ENCODE measurements at places on chromosomes 16 and 17.

DNA sequence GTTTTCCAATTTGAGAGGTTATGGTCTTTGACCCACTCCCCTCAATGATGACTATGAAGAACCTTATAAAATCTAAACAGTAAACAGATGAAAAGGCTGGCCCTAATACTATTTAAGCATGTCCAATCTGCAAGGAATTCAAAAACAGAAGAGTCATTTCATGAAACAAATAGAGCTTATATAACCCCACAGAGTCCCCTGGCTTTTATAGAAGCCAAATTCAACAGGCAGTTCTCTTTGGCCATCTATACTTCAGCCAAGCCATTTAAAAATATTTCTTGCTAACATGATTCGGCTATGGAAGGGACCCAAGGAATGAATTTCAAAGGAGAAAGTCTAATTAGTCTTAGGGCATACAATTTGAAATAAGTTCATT is 43.4 kb downstream of the SPOP start:
- DNase-seq, result no peak

- no peak for DNase-seq
These were observed 82.5 kb downstream of the C17orf67 start for GRCh38 chr17:56751145-56751738.

GRCh38 chr17:74785981-74786360 is 9.8 kb upstream of the NAT9 start:
- no peak for DNase-seq

- peak; percentile 78 for DNase-seq
These were observed at the start of gene SARM1 for GRCh38 chr17:28371245-28372202. TSS of gene SARM1 (plus strand) at chr17:28371694. CDS start at chr17:28372033, 339 bp downstream.

DNA sequence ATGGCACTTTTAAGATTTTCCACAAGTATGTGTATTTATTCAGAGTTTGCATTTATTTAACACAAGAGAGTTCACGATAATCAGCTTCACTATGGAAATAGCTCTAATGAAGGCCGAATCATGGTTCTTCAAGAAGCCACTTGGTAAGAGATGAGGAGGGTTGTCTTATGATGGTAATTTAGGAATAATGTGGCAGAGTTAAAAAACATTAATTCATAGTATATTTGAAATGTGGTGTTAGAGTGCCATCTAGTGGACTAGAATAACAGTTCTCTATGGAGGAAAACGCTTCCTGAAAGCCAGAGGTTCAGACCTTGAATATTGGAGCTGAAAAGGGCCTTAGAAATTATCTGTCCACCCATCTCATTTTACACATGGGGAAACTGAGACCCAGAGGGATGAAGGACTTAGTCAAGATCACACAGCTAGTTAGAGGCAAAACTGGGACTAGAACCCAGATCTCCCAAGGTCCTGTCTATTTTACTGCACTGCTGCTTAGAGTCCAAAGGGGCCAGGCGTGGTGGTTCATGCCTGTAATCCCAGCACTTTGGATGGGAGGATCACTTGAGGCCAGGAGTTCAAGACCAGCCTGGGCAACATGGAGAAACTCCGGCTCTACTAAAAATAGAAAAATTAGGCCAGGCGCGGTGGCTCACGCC is 33.8 kb upstream of the KPNB1 start:
- peak; percentile 43 for DNase-seq

DNA sequence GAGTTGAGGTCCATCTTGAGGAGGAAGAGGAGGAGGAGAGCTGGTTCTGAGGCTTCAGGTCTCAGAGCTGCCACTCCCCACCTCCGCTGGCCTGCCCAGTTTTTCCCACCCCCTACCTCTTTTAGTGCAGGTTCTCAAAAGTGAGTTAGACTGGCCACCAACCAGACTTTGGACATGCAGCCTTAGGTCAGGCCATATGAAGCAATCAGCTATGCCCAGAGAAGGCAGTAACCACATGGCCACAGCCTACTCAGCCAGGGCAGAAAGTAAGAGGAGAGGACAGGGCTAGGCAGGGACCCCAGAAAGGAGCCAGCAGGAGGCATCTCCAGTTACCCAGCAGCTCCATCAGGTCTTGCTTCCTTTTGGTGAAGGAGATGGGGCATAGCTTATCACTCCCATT is 9.0 kb downstream of the MYO15A start:
- DNase-seq, result no peak

GRCh38 chr17:7019367-7019766 is 3.5 kb upstream of the BCL6B start:
- no peak for DNase-seq

DNA sequence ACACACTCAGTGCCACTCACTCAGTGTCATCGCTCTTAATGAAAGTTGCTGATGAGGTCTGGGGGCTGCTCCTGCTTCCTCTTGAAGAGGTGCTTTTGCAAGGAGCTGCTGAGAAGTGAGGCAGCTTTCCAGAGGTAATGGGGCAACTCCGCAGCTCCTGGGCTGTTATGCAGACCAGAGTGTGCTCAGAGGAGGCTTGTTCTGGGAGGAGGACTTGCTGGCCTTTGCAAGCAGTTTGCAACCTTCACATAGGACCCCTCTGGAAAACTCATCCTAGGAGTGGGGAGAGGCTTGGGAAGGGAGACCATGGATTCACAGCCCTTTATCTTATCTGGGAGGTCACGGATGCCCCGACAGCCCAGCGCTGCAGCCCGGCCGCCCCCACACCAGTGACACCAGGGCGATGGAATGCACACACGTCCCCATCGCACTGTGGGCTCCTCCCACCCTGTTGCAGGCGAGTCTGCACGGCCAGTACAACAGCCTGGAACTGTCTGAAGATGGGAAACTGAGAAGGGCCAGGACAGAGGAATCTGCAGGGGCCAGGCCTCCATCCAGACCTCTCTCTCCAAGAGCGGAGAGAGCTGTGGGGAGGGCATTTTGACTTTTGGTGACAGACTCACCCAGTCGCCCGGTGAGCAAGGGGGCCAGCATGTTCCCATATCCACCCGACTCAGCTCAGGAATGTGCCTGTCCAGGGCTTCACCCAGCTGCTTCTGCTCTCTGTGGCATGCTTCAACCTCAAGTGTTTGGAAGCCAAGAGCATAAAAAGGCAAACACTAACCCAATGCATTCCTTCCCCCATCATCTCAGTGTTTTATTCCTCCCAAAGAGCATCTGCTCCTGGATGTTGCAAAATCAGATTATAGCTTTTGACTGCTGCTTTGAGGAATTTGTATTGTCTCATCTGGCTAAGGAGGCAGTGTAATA is 78.6 kb upstream of the ZNF469 start:
- DNase-seq, result no peak

- DNase-seq, result no peak
These were observed 63.2 kb downstream of the ENGASE start for GRCh38 chr17:79137789-79138165.

- no peak for DNase-seq
These were observed 12.7 kb downstream of the HIC1 start for GRCh38 chr17:2067608-2068024.

DNA sequence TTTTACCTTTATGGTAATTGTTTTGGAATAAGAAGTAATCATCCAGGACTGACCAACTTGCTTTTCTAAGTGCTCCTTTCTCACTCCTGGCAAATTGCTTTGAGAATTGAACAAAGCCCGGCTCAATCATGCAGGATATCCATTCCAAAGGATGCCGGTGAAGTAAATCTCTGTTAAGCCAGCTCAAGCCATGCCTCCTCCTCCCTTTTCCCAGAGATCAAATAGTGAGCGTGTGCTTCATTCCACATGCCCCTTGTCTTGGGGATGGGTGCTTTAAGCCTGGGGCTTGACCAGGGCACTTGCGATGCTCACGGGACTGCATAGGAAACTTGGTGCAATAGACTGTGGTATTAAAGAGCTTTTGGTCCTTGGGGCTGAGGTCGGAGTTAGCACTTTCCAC is 90.7 kb downstream of the UTP18 start:
- no peak for DNase-seq

DNA sequence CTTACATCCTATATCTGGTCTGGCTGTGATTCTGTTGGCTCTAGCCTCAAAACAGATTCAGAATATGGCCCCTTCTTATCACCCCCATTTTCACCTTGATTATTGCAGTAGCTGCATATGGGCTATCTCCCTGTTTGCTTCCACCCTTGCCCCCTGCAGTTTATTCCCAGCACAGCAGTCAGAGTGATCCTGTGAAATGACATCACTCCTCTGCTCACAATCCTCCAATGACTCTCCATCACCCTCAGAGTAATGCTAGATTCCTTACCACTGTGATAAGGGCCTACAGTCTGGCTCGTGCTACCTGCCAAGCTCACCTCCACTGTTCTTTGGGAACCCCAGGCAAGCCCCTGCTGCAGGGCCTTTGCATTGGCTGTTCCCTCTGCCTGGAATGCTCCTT is 92.5 kb downstream of the ASIC2 start:
- DNase-seq, result no peak

DNA sequence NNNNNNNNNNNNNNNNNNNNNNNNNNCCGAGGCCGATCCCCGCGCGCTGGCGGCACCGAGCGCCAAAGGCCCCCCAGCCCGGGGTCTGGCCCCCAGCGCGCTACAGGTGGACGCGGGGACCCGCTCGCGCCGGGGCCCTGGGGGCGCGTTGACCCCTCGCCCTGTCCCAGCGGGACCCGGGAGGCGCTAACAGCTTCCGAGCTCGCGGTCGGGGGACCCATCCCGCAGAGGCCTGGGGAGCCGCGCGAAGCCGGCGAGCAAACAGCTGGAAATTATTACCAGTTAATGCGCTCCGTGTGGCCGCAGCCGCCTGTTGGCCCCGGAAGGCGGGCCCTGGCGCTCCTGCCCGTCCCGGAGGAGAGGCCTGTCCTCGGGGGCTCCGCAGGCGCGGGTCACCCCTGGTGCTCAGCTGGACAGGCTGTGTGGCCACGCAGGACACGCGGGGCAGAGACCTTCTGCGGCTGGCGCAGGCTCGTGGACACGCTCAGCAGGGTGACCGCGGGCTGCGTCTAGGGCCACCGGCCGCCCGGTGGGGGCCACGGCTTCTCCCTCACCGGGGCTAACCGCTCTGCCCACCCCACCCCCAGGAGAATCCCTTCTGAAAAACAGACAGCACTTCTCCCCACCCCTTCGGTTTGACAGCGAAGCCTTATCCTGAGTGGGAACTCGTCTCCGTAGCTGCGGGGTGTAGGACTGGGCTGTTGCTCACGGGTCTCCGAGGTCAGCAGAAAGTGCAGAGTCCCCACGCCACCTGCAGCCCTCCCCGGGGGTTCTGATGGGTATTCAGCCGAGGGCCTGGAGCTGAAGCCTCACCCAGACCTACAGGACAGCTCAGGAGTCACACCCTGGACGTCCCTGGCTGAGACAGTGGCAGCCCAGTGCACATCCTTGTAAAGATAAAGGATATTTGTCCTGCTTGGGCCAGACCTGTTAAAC is 138.7 kb upstream of the RPH3AL start:
- DNase-seq, result peak; percentile 45

GRCh38 chr17:77345260-77345910 is 204.6 kb downstream of the SEC14L1 start:
- DNase-seq, result no peak

DNA sequence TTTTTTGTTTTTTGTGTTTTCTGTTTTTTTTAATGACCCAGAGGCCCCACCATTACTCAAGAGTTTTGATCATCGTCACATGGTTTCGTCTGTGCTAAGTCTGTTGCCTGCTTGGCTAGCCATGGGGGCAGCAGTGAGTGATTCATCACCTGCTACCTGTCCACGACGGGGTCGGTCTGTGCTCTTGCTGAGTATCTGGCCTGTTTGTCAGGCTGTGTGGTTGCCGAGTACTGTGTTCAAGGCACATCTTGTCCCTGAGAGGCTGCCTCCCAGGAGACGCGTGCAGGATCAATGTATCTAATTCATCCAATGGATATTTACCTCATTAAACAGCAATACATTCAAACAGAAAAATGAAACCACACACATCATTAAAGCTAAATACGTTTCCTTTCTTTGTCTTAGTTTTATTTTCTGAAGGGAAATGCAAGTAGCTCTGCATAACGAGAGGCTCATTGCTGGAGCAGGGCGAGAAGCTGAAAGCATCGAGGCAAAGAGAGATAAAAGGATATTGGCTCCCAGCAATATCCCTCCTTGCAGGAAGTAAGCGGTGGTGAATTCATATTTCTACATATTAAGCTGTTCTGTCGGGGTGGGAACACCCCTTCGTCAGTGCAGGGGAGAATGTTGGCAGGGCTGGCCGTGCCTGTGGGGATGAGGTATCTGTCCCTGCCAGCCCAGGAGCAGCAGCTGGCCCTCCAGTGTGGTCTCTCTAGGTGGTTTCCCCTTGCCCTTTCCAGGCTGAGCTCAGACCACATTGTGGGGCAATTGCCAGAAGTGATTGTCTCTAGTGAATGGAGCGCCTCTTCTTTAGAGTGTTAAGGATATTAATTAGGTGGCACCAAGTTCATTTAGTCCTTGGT is 166.2 kb upstream of the ASIC2 start:
- DNase-seq, result no peak

DNA sequence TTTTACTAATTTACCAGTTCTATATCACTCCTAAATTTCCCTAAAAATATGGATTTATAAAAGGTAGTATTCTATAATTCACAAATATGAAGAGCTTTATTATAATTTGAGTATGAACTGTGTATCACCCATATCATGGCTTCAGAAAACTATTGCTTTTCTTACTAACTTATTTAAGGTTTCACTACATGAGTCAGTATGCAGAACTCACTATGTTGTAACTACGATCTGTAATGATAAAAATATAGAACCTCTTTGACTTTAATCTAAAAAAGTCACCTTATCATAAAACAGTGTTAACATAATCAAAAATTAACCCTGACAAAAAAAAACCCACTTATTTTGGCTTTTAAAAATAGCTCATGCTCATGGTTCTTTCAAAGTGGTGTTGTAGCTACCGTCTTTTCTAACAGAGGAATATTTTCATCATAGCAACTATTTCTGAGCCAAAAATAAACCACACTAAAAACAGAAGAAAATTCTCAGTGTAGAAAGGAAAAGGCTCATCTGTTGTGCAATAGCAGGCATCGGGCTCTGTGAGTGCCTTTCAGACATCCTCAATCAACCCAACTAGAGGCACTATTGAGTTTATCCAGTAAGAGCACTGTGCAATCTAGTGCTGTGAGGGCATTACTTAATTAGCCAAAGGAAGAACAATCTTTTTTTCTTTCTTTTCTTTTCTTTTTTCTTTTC is 42.1 kb downstream of the ITGAM start:
- no peak for DNase-seq

DNA sequence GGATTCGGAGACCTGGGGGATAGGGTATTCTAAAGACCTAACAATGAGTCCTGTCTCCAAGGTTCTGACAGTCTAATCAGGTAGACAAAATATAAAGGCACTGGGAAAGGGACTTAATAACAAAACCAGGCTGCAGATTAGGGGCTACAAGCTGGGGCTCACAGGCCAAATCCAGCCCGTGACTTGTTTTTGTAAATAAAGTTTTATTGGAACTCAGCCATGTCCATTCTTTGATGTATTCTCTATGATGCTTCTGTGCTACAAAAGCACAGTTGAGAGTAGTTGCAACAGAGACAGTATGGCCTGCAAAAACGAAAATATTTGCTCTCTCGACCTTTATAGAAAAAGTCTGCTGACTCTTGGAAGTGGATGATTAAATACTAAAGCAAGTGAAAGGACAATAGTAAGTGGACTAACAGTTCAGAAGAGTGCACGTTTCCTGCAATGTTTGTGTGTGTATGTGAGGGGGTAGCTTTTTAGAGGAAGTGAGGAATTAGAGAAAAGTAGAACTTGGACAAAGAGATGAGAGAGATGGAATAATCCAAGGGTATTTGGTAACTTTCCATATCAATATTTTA is 115.4 kb upstream of the ZFHX3 start:
- no peak for DNase-seq

Data from naive B cell (primary cell).